ENCODE measurements at places on chromosomes 16 and 17. TPM values are rescaled to one million over a fixed set of nuclear protein-coding genes. Genes with fewer than 3 reads are reported as not detected.
A peak's percentile ranks its signal among the peaks of the same experiment; 100 is the strongest.

OR1G1 gene
- total RNA-seq = not detected

DNA sequence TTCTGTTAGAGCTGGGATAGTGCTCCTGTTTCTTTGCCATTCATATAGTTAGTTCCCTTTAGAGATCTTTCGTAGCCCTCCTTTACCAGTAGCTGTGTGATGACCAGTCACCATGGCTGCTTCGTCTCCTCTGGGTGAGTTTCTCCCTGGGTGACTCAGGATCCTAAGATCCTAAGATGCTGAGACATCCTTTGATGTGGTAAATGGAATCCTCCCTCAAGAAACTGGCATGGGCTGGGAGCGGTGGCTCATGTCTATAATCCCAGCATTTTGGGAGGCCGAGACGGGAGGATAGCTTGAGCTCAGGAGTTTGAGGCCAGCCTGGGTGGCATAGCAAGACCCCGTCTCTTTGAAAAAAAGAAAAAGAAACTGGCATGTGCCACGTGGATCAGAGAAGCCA is 5.9 kb downstream of the PHAF1 start:
- peak; percentile 59 for DNase-seq

DNA sequence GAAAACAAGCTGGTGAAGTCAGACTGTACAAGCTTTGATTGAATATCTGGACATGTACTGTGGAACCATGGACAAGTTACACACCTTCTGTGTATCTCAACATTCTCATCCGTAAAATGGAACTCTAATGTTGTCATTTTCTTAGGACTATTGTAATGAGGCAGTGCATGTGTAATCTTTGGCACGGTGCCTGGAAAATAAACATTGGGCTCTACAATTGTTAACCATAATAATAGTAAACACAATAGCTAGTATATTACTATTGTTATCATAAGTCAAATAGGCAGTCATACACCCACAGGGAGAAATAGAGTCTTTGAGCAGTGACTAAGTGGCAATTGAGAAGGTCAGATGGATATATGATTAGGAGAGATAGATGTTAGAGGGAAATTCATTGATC is 39.8 kb upstream of the ANKFN1 start:
- DNase-seq = peak; percentile 18

ZNF594 gene
- 2.0 TPM for total RNA-seq

GPT2 gene
- total RNA-seq = 6.0 TPM

DNA sequence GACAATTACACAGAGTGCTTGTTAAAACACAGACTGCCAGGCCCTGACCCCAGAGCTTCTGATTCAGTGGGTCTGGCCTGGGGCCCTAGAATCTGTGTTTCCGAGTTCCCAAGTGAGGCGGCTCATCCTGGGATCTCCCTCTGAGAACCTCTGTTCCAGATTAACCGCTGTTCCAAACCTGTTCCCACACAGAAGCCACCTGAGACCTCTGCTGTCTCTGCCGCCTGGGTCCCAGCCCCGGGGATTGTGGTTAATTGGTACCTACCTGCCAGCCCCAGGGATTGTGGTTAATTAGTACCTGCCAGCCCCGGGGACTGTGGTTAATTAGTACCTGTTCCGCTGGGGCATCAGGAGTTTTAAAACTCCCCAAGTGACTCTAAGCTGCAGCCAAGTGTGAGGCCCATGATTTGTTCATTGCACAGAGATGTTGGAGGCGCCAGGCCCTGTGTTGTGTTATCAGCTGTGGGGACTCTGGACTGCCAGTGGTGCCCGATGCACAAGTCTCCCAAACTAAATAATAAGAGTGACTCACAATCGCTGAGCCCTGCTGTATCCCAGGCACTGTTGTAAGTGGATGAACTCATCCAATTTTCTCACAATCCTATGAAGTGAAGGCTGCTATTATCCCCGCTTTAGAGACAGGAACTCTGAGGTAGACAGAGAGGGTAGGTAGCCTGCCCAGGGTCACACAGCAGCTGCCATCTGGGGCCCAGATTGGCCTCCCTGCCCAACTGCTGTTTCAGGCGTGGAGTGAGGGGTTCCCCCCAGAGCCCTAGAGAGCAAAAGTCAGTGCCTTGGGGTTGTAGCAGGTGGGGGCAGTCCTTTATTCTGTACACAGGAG is 219.7 kb downstream of the IRF8 start:
- DNase-seq = no peak

- no peak for DNase-seq
Observed at GRCh38 chr16:24541233-24541933, 2.0 kb downstream of the RBBP6 start.

PYDC1 gene
- total RNA-seq = not detected

- DNase-seq = no peak
Observed at GRCh38 chr17:36888236-36888951, 48.9 kb upstream of the LHX1 start.

GRCh38 chr16:73572135-73572828 is 524.4 kb upstream of the ZFHX3 start:
- DNase-seq = no peak

Data from lung microvascular endothelial cell (primary cell).